Daoy (cell line): ENCODE measurements at places on chromosomes 3 and 15. TPM values are rescaled to one million over a fixed set of nuclear protein-coding genes. Genes with fewer than 3 reads are reported as not detected.

Gene SIN3A
- total RNA-seq: 16.8 and 20.6 TPM in 2 replicates

Gene WNT7A
- total RNA-seq: 0.09 and 0.29 TPM in 2 replicates

Gene ANKUB1
- total RNA-seq: not detected in 2 replicates

Gene ZIC1
- 10.3 and 19.5 TPM in 2 replicates for total RNA-seq

Gene HRG
- total RNA-seq: not detected in 2 replicates

Gene JAGN1
- 22.7 and 22.8 TPM in 2 replicates for total RNA-seq

Gene ASB14
- not detected in 2 replicates for total RNA-seq

Gene SNRK
- total RNA-seq: 8.5 and 9.0 TPM in 2 replicates

Gene PTH1R
- not detected in 2 replicates for total RNA-seq

Gene NR1I2
- total RNA-seq: 1.0 and 1.3 TPM in 2 replicates

Gene DUT
- total RNA-seq: 137 and 174 TPM in 2 replicates

Gene GP9
- not detected in 2 replicates for total RNA-seq

Gene SCN11A
- not detected in 2 replicates for total RNA-seq

Gene SLC12A1
- total RNA-seq: not detected in 2 replicates

Gene DPPA2
- 0.34 and 0.68 TPM in 2 replicates for total RNA-seq

Gene PRKCD
- 0.30 and 0.80 TPM in 2 replicates for total RNA-seq

Gene PROK2
- total RNA-seq: 1.0 and 1.9 TPM in 2 replicates

Gene NUSAP1
- 180 and 204 TPM in 2 replicates for total RNA-seq

Gene KBTBD8
- total RNA-seq: 4.7 and 5.9 TPM in 2 replicates

Gene MYO5C
- 8.0 and 16.5 TPM in 2 replicates for total RNA-seq

Gene FAM107A
- 0.11 TPM in 1 of 2 replicates, not detected in the other for total RNA-seq

Gene GABPB1
- total RNA-seq: 75.3 and 91.7 TPM in 2 replicates

Gene ATP13A5
- total RNA-seq: 0.30 TPM in 1 of 2 replicates, not detected in the other

Gene LMAN1L
- not detected in 2 replicates for total RNA-seq

Gene C2CD4A
- not detected in 2 replicates for total RNA-seq

Gene ADAMTS7
- 1.1 and 1.8 TPM in 2 replicates for total RNA-seq

Gene LRRC58
- 25.9 and 29.2 TPM in 2 replicates for total RNA-seq

Gene CNTN3
- total RNA-seq: 0.09 and 0.34 TPM in 2 replicates

Gene THAP10
- total RNA-seq: 7.6 and 9.6 TPM in 2 replicates

Gene PLAAT1
- 8.6 and 9.4 TPM in 2 replicates for total RNA-seq

Gene GPR27
- total RNA-seq: 2.5 and 5.0 TPM in 2 replicates

Gene TMCO5A
- total RNA-seq: not detected in 2 replicates

Gene EFCAB12
- not detected in 2 replicates for total RNA-seq

Gene EHHADH
- 7.4 and 8.6 TPM in 2 replicates for total RNA-seq

Gene SLC22A14
- total RNA-seq: 0.39 TPM in 1 of 2 replicates, not detected in the other

Gene ZNF445
- 2.6 and 4.9 TPM in 2 replicates for total RNA-seq

Gene CCR9
- total RNA-seq: not detected in 2 replicates

Gene VGLL3
- total RNA-seq: 8.4 and 15.2 TPM in 2 replicates

Gene SIDT1
- total RNA-seq: 0.11 TPM in 1 of 2 replicates, not detected in the other

Gene SYNPR
- total RNA-seq: not detected in 2 replicates

Gene CMTM7
- 12.4 TPM in 2 replicates for total RNA-seq

Gene TMEM41A
- total RNA-seq: 15.4 and 20.5 TPM in 2 replicates

Gene STRA6
- total RNA-seq: 28.3 and 30.8 TPM in 2 replicates

Gene SLC28A2
- total RNA-seq: not detected in 2 replicates

Gene IMPG2
- 0.21 TPM in 1 of 2 replicates, not detected in the other for total RNA-seq

Gene SLC6A11
- total RNA-seq: 0.80 and 1.6 TPM in 2 replicates

Gene GASK1A
- total RNA-seq: 0.11 TPM in 1 of 2 replicates, not detected in the other

Gene C3orf20
- not detected in 2 replicates for total RNA-seq

Gene GOLGA8M
- total RNA-seq: not detected in 2 replicates

Gene GABRR3
- total RNA-seq: not detected in 2 replicates

Gene NAA80
- total RNA-seq: 0.95 and 1.9 TPM in 2 replicates

Gene CHRNA5
- total RNA-seq: 25.0 and 35.1 TPM in 2 replicates

Gene CP
- not detected in 2 replicates for total RNA-seq

Gene MORC1
- not detected in 2 replicates for total RNA-seq

Gene AADAC
- total RNA-seq: not detected in 2 replicates

Gene GOLGA6L9
- total RNA-seq: 2.0 and 2.1 TPM in 2 replicates

Gene ZDHHC19
- total RNA-seq: not detected in 2 replicates

Gene RBPMS2
- total RNA-seq: 0.06 TPM in 1 of 2 replicates, not detected in the other

Gene SNRPN
- 357 and 438 TPM in 2 replicates for total RNA-seq
